ENCODE measurements at places on chromosomes 11 and 22.

DNA sequence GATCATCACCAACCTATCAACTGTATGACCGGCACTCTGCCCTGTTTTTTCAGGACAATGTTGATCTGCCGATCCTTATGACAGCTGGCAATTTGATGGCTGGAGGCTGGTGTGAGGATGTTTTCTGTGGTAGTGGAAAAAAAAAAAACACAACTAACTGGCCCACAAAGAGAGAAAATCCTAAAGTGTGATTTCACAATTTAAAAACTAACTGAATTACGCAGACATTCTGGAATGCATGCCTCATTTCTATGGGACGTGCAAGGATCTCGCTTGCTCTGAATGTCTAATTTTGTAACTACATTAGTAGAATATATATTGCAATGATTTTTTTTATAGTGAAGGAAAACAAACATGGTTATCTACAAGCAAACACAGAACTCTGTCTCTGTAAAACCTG lies 590.5 kb downstream of the ETS1 start:
- peak; percentile 50 for DNase-seq

- DNase-seq = no peak
Observed at GRCh38 chr11:69397732-69398131, 83.7 kb upstream of the LINC01488 start.

GRCh38 chr22:32354360-32355351 lies 3.0 kb upstream of the RFPL3 start:
- peak; percentile 55 for DNase-seq

DNA sequence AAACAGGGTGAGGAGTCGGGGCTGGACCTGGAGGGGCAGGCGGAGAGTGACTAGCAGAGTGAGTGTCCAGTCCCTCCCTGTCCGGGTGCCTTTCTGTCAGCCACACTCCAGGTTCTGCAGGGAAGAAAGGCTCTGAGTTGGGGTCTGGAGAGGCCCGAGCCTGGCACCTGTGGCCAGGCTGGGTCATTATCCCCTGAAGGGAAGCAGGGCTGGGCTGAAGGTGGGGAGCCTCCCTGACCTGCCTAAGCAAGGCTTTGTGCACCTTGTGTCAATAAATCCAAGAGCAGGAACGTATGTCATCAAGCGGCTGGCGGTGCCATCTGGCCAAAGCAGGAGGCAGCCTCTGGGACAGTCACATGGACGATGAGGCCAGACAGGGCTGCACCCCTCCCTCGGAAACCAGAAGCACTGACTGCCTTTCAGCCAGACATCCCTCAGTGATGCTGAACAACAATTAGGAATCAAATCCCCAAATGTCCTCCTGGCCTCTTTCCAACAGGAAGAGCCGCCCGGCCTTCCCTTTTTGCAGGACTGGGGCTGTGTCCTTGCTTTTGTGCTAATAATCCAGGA lies 73.9 kb upstream of the FGF3 start:
- no peak for DNase-seq

- DNase-seq = peak; percentile 91
Observed at GRCh38 chr11:6319704-6320410, 444 bp downstream of the CAVIN3 start.

GRCh38 chr11:91869686-91870085 lies 354.9 kb upstream of the FAT3 start:
- DNase-seq = no peak

GRCh38 chr22:37060801-37061610 lies 9.5 kb downstream of the KCTD17 start:
- no peak for DNase-seq

DNA sequence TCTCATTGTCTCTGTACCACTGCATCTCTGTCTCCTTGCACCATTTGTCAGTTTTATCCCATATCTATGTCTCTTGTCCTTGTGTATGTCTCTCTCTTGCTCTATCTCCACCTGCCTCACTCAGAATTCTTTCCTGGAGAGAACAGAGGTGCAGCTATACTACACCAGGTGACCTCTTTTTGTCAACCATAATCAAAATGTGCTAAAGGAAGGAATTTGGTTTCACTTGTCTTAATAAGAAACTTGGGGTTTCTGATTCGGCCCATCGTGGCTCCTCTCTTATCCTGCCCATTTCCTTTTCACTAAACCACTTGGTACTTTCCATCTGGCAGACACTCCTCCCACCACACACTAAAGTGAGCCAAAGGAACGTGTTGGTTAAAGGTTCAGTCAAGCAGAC lies 2.0 kb upstream of the C11orf42 start:
- no peak for DNase-seq

GRCh38 chr22:46639843-46640242 lies 19.7 kb downstream of the GRAMD4 start:
- no peak for DNase-seq

GRCh38 chr11:68261006-68261405 lies 10.8 kb downstream of the C11orf24 start:
- no peak for DNase-seq

DNA sequence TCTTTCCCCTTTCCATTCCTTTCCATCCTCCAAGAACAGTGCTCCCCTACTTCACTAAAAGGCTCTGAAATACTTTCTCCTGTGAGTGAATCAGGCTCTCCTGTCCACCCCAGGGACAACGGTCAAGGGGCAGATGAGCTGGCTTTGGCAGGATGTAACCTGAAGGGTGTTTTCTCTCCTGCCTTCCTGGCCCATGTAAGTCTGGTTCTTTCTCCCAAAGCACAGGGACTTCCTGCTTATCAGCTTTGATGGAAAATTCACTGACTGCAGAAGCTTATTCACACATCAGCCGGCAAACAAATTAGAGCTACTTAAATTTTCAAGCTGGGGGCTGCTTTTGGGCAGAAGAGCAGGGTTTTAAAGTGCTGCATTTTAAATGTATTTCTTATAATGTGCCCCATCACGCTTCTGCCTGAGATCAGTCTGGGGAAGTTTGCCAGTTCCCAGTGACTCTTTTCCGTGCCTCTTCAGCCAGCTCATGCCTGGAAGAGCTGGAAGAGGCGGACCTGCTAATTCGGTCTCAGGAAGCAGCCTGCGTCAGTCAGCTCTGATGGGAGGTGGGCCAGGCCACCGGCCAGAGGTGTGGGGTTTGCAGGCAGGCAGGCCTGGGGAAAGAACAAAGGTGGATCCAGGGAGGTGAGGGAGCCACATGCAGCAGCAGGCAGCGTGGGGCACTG lies 140.4 kb upstream of the TBCEL start:
- DNase-seq = peak; percentile 56

GRCh38 chr22:26577081-26577480 lies 12.9 kb downstream of the TPST2 start:
- DNase-seq = no peak

DNA sequence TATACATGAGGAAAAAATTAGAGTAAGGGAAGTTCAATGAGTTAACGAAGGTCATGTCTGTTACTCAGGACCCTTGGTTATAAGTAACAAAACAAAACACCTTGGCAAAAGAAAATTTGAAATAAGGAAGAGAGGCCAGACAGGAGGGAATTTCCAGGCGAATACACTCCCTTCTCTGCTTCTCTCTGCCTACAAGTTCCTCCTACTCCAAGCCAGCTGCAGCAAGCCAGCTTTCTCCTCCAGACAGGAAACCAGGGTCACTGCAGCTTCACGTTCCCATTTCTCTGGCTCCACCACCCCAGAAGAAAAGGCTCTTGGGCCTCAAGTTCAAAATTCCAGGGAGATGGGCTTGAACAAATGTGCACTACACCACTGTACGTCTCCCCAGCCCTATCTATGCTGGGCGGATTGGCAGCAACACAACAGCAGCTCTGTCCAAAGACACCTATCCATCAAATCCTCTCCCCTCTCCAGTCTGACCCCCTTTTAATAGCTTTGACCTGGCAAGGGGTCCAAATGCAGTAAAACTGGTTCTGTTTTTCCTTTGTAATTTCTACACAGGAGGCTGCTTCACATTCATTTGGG lies 27.7 kb downstream of the SMCO4 start:
- DNase-seq = no peak

GRCh38 chr22:17281026-17281425 lies 61.8 kb upstream of the ADA2 start:
- no peak for DNase-seq

- no peak for DNase-seq
Observed at GRCh38 chr11:67600324-67601029, 6.3 kb upstream of the NDUFV1 start.

DNA sequence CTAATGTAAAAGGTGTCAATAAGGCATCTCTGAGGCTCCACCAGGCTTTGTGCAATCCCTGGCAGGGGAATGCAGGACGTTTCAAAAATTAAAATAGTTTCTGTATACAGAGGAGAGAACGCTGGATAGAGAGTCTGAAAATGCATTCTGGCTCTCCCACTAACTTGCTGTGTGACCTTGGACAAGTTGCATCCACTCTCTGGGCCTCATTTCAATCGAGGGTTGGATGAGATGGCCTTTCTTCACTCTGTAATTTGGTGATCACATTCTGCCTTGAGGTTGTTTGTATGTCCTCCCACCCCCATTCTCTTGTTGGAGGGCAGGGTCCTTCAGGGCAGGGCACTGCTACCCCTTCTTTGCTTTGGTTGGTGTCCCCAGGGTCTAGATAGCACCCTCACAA lies 78.5 kb downstream of the CACNG2 start:
- no peak for DNase-seq

DNA sequence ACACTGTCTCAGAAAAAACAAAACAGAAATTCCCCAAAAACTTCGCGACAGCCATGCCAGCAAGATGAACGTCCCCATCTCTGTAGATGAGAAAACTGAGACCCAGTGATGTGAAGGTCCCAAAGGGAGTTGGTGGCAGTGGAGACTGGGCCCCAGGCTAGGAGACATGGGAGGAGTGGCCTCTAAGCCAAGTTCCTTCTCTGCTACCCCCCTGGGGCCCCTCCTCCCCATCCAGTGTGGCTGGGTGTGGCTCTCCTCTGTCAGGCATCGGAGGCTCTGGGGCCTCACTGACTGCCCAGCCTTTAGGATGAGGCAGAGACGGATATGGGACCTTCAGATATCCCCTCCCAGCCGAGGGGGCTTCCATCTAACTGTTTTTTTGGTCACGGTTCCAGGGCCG lies 9.8 kb downstream of the RELT start:
- DNase-seq = no peak

GRCh38 chr11:66953081-66953833 lies 4.9 kb downstream of the PC start:
- DNase-seq = no peak

DNA sequence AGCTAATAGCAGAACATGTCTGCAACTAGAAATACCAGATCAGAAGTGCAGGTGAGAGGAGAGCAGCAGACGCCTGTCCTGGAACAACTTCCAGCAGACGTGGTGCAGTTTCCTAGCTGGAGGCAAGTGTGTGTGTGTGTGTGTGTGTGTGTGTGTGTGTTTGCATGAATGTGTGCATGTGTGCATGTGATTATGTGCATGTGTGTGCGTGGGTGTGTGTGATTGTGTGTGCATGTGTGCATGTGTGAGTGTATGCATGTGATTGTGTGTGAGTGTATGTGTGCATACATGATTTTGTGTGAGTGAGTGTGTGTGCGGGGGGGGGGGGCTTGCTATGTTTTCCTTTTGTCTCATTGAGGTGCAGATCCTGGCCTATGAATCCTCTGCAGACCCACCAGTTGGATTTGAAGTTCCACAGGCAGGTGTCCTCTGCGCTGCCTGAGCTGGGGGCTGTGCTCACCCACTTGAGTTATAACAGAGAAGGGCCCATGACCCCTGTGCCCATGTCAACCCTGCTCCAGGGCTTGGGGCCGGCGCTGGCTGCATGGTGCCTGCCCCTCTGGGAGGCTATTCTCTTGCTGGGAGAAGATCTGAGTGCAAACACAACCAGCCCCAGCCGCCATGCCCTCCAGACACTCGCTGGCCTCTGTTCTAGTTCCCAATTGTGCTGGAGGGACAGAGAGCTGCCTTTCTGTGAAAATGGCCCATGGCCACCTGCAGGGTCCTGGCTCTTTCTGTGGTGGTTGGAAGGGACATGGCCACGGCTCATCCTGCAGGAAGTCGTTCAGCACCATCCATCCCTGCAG lies 821.3 kb downstream of the BRD1 start:
- DNase-seq = no peak

DNA sequence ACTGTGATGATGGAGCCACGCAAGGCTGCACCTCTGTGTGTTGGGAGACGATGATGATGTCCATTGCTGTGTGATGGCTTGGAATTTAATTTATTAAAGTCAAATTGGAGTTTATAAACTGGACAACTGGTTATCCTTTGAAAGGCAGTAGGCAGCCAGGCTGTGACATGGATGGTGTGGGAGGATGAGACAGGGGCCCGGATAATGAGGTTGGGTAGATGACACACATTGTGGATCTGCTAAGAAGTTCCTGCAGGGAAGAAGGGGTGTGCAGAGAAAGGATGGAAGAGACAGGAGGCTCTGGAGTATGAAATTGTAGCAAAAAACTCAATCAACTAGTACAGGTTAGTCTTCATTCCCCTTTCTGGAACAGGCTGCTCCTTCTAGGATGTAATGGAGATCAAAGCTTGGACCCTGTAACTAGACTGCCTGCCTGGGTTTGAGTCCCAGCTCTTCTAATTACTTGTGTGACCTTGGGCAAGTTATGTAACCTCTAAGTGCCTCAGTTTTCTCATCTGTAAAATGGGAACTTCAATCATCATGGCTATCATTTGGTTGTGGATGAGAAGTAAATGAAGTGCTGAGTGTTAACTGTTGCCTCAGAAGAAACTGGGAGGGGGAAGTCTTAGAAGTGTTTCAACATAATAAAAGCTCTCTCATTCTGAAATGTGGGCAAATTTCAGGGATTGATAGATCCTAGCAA lies 4.2 kb upstream of the HINFP start:
- DNase-seq = no peak

- no peak for DNase-seq
Observed at GRCh38 chr22:37044634-37045625, 6.6 kb upstream of the KCTD17 start.

DNA sequence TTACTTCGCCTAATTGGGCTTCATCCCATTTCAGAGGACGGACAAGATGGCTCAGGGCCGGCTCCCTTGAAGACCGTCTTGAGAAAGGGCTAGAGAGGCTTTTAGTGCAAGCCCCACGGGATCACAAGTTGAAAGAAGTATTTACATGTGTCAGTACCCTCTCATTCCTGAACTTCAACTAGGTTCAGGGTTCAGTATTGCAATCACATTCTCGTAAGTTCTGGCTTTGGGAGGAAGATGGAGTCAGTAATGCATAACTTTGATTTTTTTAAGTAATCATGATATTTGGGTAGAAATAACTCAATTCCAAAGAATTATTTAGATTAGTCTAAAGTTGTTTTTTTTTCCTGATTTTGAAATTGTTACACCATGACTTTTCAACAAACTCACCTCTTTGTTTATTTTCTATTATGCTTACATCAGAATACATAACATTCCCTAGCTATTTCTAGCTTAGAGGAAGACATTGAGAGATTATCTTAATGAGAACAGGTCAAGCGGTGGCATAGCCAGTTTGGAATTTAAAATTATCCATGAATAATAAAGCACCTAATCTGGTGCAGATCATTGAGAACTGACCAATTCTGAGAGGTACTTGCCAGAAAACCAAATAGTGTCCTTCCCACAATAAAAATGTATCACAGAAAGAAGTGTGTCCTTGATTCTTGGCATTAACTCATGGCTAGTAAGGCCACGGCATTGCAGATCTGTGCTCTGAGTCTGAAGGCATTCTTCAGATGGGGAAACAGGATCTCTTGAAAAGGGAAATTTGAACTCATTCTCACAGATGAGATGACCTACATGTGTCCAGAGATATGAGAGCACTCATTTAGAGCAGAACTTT lies 92.1 kb upstream of the BLID start:
- DNase-seq = peak; percentile 45

GRCh38 chr11:95076981-95077380 lies 10.3 kb downstream of the SRSF8 start:
- DNase-seq = no peak

GRCh38 chr22:20959578-20960461 lies 7.2 kb upstream of the AIFM3 start:
- no peak for DNase-seq

- peak; percentile 3 for DNase-seq
Observed at GRCh38 chr11:104891135-104891534, 7.1 kb downstream of the CASP12 start.

GRCh38 chr11:72398058-72398758 lies 36.1 kb downstream of the CLPB start:
- no peak for DNase-seq

Measured in fibroblast of pulmonary artery (primary cell).